Nephron progenitor cell (in vitro differentiated cells): ENCODE measurements at places on chromosomes 1 and 21.

DNA sequence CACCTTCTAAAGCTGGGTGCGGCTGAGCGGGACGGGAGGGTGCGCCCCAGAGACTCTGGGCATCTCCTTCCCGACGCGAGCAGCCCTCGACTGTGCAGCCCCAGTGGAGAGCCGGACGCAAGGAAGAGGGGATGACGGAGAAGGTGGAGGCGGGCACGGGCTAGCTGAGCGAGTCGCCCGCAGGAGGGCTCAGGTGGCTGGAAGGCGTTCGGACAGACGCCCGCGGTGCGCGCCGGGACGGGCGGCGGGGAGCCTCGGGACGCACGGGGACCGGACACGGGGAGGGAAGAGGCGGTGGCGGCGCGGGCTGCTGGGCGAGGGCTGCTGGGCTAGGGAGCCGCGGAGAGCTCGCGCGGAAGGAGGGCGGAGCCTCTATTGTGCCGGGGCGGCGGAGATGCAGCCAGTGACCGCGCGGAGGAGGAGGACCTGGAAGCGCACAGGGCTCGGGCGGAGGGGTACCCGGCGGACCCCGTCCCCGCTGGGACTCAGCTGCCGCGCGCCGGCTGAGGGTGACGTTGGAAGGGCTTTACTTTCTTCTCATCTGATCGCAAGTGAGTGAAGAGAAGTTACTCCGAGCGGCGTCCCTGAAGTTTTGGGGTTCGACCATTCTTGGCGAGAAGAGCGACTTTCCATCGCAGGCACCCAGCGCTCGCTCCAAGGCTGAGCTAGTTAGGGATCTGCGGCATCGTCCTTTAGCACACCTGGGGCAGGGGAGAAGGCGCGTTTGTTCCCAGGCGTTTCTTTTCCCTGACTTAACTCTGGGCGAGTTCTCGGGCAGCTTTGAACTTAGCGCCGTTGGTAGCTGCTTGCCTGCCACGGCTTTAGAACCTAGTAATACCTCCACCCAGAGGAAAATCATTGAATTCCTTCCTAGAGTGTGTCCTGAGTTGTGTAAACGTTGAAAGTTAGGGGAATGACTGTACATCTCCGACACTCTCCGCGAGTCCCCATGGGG is at the start of gene OLFML2B:
OLFML2B (minus strand) TSS at position 323 of the 955 bp plus-strand sequence. CDS start 439 bp downstream, outside the sequence.
- DNase-seq = peak; percentile 87

- DNase-seq = no peak
These were observed 27.5 kb upstream of the SLC30A1 start for GRCh38 chr1:211606332-211606913.

GRCh38 chr1:161382214-161383019 is 14.7 kb upstream of the CFAP126 start:
- no peak for DNase-seq

DNA sequence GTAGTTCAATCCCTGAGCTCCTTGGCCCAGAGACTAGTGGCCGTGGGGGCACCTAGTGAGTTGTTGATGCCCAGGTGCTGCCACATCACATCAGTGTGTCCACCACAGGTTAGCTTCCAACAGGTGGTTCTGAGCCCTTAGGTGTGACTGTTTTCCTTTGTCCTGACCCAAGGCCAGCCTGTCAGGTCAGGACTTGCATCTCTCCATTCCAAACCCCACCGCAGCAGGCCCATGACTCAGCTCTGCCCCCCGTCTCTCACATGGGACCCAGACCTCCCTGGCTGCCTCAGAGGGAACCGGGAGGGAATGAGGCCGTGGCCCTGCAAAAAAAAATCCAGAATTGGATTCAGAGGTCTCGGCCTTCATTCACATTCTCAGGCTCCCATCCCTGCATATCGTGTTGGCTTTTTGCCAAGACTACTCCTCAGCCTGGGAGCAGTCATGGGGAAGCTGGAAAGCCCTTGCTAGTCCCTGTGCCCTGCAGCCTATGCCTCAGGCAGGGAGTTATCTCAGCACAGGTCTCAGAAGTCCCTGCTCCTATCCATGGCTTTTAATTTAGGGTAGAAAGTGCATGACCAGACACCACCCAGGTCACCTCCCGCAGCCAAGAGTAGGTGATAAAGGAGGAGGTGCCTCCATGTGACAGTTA is 7.2 kb downstream of the INAVA start:
- no peak for DNase-seq

GRCh38 chr1:150076066-150076465 is 8.5 kb downstream of the VPS45 start:
- DNase-seq = no peak

DNA sequence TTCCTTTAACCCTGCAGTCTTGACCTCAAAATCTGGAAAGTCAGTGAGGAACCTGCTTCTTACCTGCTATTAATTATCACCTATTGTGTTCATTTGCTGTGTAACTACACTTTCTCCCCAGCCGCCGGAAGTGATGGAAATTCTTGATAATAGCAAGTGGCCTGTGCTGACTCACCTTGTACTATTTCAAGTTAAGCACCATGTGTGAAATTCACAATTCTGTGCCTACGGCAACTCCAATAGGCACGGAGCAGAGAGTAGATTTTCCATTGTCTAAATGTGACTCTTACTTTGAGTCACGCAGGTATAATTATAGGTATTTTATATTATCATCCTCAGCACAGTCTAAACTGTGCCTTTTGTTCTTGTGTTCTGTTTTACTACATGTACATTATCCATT is 466.8 kb downstream of the KIF26B start:
- no peak for DNase-seq

- no peak for DNase-seq
These were observed 10.5 kb upstream of the OLIG1 start for GRCh38 chr21:33059380-33059841.
